ENCODE measurements at places on chromosomes 2 and 18.

DNA sequence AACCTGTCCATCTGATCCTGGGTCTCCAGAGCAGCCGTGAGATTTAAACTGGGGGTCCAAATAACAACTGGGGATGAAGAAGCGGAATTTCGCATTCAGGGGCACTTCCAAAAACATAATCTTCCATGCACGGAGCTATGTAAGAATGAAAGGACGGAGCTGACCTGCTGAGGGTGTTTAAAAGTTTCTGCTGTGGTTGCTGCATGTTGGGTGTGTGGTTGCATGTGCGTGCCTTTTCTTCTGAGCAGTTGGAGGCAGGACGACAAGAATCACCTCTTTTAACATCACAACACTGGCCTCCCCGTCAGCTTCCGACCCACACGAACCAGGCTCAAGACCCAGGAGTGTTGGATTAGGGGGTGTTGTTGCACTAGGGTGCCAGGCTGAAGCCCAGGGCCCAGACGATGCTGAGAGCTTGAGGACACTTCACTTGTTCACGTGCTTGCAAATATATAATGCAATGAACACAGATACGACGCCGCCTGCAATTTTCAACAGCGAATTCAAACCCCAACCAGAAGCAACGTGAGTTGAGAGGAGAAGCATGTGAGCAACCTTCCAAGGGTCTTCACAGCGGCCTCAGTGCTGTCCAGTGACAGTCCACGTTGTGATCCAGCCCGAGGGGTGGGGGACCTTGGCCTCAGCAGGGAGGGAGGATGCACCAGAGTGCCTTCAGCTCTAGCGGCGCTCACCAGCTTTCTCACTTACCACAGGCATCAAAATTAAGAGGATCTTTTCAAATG lies 76.0 kb upstream of the SALL3 start:
- H3K4me3 ChIP-seq: no peak overlapping the region
- H3K4me1 ChIP-seq: no peaks in the 10 kb centered on the region
- H3K36me3 ChIP-seq: no peaks in the 10 kb centered on the region
- no peak for DNase-seq

GRCh38 chr2:143504397-143504796 lies 375.2 kb downstream of the ARHGAP15 start:
- no peak overlapping the region for H3K4me3 ChIP-seq
- H3K36me3 ChIP-seq: peaks cover 2% of the 10 kb centered on the region
- DNase-seq: no peak
- H3K4me1 ChIP-seq: no peaks in the 10 kb centered on the region
- no peaks in the 10 kb centered on the region for H3K27me3 ChIP-seq

DNA sequence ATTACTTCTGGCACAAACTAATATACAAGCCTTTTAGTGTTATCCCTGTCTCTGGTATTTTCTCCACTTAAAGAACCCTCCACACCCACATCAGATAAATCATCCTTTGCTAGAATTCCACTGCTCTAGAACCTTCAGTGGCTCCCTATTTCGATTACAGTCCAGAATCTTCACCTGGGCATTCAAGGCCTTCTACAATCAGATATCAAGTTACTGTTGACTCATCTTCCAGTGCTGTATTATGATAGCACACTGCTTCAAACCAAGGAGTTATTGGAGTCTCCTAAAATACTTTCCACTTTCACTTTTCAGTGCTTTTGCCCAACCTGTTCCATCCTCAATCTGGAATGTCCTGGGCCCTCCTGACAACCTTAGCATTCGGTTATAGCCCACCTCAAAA lies 3.4 kb downstream of the CGREF1 start:
- no peaks in the 10 kb centered on the region for H3K36me3 ChIP-seq
- H3K27me3 ChIP-seq: peaks cover 7% of the 10 kb centered on the region
- H3K4me1 ChIP-seq: no peaks in the 10 kb centered on the region
- no peak for DNase-seq
- no peak overlapping the region for H3K4me3 ChIP-seq

- no peak overlapping the region for H3K27ac ChIP-seq
- no peaks in the 10 kb centered on the region for H3K36me3 ChIP-seq
- H3K27me3 ChIP-seq: no peaks in the 10 kb centered on the region
- H3K4me3 ChIP-seq: no peak overlapping the region
Measured at GRCh38 chr2:173854840-173855239, 110.3 kb downstream of the SP3 start.

DNA sequence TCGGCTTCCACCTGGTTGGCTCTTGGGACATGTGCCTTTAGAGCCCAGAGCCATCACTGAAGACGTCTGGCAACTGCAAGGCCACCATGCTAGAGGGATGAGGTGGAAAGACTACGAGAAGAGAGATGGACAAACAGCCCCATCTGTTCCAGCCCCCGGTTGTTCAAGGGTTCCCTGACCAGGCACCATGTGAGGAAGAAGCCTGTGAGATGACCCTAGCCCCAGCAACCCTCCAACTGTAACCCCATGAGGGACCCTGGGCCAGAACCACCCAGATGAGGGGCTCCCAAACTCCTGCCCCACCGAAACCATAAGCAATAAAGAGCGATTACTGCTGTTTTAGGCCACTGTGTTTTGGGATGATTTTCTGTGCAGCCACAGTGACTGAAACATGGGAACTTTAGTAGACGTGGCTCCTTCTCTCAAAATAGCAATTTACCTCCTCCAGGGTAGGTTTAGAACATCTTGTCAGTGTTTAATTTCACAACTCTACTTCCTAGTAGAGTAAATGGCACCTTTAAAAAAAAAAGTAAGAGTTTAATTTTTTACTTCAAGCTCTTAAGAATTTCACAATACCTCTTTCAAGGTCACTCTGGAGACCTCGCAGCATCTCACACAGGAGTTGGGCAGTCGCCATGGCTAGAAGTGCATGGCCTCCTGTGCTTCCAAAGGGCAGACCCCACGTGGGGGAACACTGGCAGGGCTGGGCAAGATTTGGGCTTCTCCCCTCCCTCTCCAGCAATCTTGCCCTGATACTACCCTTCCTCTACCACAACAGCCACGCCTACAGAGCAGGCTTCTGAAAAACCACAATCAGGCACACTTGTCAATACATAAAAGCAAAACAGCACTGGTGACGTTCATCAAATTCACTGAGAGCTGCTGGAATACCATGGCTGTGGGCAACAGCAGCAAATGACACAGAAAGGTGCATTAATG lies 48.8 kb downstream of the TMEM163 start:
- DNase-seq: no peak
- H3K4me3 ChIP-seq: no peak overlapping the region

DNA sequence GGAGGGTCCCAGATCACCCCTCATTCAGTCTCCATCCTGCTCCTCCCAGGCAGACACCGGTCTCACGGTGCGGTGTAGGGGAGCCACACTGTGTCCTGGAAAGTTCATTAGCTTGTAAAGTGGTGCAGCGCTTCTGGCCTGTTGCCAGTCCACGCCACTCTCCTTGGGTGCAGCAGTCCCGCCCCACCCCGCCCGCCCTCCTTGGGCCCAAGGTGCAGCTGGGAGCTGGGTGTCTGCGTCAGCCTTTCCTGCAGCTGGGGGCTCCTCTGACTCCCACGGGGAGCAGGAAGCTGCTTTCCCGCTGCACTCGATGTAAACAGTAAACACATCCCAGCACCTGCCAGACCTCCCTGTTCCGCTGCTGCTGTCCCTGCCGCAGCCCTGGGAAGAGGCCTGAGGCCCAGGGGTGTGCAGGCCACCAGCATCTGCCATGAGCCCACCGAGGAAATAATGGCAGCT lies 53.8 kb upstream of the ASB18 start:
- no peaks in the 10 kb centered on the region for H3K27me3 ChIP-seq
- DNase-seq: no peak
- no peaks in the 10 kb centered on the region for H3K4me1 ChIP-seq
- H3K36me3 ChIP-seq: no peaks in the 10 kb centered on the region

DNA sequence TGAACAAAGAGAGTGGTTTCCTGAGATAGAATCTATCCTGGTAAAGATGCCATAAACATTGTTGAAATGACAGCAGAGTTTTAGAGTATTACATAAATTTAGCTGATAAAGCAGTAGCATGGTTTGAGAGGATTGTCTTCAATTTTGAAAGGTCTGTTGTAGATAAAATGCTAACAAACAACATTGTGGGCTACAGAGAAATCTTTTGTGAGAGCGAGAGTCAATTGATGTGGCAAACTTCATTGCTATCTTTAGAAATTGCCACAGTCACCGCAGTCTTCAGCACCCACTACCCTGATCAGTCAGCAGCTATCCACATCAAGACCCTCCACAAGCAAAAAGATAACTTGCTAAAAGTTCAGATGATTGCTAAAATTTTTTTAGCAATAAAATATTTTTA lies 17.5 kb downstream of the VRK2 start:
- peaks cover 14% of the 10 kb centered on the region for H3K4me1 ChIP-seq
- peaks cover 2% of the 10 kb centered on the region for H3K36me3 ChIP-seq

All from GM12878 (cell line).